ENCODE measurements at places on chromosomes 4 and X.

DNA sequence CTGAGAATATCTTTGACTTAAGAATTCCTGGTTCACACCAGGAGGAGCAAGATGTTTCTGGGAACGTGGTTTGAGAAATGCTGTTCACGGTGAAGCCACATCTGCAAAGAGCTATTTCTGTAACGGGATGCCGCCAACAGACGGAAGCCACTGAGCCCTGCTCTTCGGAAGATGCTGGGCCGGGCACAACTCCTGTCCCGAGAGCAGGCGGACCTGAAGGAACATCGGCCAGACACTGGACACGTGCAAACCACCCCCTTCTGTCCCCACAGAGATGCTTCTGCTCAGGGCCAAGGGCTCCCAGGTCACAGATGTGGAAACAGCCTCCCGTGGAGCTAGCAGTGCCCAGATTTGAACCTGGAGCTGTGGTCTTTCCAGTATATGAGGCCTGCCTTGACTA is 24.3 kb downstream of the HMX1 start:
- DNase-seq, result no peak

DNA sequence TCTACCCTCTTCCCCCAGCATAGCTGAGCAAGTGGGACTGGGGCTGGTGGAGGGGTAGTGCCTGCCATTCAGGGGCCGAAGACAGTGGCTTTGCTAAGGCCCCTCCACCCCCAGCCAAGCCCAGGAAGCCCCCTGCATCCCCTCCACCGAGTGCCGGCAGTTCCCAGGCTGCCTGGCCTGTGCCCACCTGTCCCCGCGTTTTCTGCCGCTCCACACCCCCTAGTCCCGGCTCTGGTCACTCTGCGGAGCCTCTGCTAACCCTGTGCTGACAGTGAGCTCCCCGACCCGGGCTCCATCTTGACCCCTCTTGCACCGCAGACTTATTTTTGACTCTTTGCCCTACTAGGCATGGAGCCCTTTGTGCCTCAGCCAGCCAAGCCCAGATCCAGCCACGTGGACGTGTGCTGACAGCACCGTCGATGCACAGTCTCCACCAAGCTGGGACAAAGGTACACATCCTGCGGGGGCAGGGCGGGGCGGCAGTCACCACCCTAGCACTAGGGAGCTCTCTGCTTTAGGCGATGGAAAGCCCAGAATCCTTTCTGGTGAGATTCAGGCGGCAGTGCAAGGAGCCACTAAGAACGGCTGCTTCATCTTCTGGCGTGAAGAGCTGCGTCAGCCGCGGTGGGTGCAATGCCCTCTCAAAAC is 96.6 kb downstream of the PHKA2 start:
- DNase-seq, result no peak

- no peak for DNase-seq
Measured at GRCh38 chrX:14398725-14399124, 130.6 kb upstream of the GLRA2 start.

- no peak for DNase-seq
Measured at GRCh38 chrX:134146493-134146892, 90.5 kb upstream of the CCDC160 start.

DNA sequence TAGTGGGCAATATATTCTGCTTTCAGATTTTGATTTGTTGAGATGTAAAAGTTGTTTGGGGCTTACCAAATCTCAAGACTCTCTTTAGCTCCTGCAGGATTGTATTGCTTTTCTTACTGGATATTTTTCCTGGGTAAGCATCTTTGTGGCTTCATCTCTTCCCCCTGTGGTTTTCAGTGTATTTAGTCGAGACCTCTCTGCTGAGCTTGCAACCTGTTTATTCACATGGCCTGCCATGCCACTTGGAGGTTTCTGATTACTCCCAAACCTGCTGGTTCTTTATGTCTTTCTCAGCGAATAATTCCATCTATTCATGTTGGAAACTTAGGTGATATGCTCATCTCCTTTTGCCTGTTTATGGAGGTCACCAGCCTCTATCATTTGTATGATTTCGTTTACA is 10.9 kb downstream of the CCNG2 start:
- no peak for DNase-seq

DNA sequence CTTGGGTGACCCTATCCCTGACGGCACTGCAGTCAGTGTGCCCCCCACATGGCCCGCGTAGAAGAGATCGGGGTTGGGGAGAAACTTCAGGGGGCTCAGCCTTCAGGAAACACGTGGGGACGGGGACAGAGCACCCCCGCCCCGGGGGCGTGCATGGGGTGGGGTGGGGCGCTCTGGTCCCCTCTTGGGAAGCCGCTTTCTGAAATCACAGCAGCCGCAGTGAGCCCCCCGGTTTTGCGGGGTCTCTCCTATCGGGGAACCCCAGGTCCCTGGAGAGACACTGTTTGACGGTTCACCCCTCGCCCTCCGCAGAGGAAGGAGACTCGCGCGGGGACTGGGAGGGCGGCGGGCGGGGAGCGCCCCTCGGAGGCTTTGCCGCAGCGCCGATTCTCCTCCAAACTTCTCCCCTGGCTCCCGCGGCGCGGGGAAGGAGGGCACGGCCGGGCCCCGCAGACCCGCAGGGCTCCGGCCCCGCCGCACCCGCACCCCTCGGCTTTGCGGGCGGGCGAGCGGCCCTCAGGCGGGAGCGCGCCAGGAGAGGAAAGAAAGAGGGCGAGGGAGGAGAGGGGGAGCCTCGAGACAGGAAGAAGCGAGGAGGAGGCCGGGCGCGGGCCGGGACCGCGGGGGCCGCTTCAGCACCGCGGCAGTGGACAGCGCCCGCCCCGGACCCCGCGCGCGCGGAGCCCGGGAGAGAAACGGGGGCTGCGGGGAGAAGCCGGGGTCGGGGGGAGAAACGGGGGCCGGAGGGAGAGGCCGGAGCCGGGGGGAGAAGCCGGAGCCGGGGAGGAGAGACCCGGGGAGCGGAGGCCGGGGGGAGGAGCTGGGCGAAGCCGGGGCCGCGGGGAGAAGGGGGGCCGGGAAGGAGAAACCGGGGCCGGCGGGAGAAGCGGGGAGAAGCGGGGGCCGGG is 612 bp downstream of the CPLX1 start:
- DNase-seq, result no peak

GRCh38 chrX:42567268-42567667 is 210.7 kb downstream of the PPP1R2C start:
- DNase-seq, result no peak

- no peak for DNase-seq
Measured at GRCh38 chr4:58247792-58248191, 1137.6 kb upstream of the IGFBP7 start.

GRCh38 chr4:19850909-19851308 is 400.8 kb upstream of the SLIT2 start:
- no peak for DNase-seq

GRCh38 chr4:165439981-165440380 is 61.2 kb downstream of the CPE start:
- DNase-seq, result peak; percentile 69

- DNase-seq, result no peak
Measured at GRCh38 chr4:36072529-36072928, 171.8 kb downstream of the ARAP2 start.

- no peak for DNase-seq
Measured at GRCh38 chr4:113951263-113951662, 28.2 kb downstream of the ARSJ start.

DNA sequence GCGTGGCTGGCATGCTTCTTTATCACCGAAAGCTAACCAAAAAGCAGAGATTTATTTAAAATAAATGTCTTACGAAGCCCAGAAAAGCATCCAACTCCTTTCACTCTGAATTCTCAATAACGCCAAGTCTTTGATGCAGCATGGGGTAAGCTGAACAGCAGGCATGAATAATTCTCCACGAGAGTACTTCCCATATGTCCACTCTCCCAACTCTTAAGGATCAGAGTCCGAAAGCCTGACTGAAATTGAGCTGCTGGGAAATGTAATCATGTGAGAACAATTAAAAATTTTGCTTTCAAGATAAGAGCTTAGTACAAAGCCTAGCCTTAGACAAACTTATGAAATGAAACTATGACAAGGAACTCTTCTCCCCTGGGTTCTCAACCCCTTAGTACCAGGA is 7.5 kb upstream of the SLC39A8 start:
- DNase-seq, result no peak

DNA sequence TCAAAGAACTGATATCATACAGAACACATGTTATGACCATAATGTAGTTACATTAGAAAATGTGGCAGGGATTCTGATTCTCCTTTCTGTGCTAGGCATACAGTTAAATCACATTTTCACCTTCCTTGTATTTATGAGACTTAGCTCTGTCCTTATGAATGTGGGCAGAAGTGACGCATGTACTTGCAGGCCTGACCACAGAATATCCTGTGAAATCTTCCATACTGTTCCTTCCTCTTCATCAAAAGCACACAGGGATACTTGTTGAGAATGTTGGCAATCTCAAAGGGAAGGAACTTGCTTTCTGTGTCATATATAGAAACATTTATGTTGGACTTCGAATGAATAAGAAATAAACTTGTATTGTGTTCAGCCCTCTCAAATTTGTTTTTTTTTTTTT is 17.2 kb upstream of the MYOZ2 start:
- no peak for DNase-seq

DNA sequence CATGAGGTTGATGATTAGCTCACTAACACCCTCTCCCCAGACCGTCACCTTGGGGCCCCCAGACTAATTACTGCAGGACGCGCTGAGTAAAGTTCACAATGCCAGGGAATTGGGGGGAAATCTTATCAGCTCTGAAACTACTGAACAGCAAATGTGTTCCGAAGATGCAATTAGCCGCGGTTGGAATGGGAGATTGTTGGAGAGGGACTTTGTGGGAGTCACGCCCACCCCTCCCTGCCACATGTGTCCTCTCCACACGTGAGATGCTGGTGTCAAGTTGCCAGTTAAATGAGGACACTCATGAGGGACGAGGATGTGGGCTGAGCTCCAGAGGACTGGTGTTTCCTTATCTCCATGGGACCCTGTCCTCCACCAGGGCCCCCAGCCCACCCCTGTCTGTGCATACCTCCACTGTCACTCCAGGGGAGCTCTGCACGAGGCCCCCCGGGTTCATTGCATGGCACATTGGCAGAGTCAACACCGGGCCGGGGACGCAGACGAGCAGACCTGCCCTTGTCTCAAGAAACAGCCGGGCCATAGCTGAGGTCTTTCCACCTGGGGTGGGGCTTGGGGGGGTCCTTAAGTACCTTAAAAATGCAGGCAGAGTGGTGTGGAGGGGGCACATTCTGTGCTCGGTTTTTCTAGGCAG is 175.4 kb upstream of the PSAPL1 start:
- DNase-seq, result no peak

DNA sequence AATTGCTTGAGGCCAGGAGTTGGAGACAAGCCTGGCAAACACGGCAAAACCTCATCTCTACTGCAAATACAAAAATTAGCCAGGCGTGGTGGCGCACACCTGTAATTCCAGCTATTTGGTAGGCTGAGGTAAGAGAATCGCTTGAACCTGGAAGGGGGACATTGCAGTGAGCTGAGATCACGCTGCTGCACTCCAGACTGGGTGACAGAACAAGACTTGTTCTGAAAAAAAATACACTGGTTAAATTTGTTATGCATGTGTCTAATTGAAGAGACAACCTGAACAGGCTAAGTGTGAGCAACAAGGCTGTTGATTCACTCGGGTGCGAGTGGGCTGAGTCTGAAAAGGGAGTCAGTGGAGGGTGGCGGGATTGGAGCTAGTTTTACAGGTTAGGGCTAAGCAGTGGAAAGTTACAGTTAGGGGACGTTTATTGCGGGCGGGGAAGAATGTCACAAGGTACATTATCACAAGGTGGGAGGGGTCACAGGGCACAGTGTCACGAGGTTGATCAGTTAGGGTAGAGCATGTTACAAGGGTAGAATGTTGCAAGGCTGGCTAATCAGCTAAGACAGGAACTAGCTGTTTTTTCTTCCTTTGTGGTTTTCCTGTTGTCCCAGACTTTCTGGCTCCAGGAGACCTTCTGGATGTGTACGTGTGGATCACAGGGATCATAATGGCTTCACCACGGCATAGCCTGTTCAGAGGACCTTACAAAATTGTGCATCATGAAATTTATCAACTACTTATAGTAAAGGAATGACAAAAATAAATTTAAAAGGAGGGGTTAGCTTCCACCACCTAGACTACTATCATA is 115.8 kb downstream of the NAA11 start:
- no peak for DNase-seq

DNA sequence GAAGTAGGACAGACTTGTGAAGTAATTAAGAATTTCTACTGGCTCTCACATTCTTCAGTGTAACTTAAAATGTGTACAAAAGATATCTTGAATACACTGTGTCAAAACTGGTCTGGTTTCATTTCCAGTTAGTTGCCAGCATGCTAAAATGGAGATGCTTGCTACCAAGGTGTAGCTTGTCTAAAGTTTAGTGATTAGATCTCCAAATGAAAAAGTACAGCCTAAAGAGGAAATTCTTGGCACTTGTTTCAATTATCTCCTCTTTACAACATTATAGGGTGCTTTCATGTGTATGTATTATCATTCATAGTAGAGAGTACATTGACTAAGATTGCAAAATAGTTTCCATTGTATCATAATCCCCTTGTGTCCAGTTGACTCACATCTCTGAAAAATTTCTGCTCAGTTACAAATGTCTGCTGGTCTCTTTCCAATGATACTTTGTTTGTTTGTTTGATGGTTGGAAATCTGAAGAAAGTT is 97.3 kb upstream of the SPRY1 start:
- DNase-seq, result no peak

GRCh38 chr4:112927544-112927943 is 121.9 kb upstream of the ANK2 start:
- DNase-seq, result no peak

GRCh38 chrX:72301781-72302180 is 3.9 kb downstream of the CITED1 start:
- DNase-seq, result no peak

GRCh38 chr4:104630272-104630671 is 135.6 kb upstream of the CXXC4 start:
- no peak for DNase-seq

DNA sequence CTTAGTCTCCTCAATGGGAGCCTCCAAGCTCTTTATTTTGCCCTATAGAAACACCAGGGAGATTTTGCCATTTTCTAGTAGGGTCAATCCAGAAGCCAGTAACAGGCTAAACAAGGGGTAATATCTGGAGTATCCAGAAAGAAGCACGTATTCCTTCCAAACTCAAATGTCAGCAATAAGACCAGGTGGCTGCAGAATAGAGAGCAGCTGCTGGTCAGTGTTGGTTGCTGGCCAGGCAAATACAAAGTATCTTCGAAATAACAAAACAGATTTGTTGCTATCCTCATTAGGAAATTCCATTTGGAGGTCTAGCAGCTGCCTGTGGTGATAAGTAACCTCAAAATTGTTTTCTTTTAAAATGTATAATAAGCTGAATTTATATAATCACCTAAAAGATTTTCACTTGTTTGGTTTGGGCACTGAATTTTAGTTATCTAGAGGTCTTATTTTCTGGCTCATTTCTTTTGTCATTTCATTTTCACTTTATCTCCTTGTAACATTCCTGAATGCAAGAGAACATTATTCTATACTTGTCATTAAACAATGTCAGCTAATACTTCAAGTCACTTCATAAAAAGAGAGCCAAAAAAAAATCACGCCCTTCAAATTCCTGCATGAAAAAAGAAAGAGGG is 320.6 kb downstream of the DTHD1 start:
- no peak for DNase-seq

DNA sequence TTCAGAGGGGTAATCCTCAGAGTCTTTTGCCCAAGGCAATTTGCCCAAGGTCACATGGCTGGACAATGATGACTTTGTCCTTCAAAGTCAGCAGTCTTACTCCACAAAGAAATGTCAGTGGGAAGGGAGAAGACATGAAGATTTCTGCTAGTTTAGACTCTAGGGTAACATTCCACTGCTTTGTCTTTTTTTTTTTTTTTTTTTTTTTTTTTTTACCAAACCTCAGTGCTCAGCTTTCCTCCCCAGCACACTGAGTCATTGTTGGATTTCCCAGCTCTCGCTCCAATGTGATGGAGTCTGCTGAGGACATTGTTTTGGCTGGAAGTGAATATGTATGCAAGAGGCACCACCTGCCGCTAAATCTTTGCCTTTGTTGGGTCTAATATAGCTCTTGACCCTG is 7.2 kb upstream of the C1QTNF7 start:
- DNase-seq, result no peak

Data from NCI-H1694 treated with DMSO at 0.1 percent for 48 hours (cell line).